CD4-positive, alpha-beta memory T cell (primary cell): ENCODE measurements at places on chromosomes 5 and 9.

GRCh38 chr5:165627548-165628170 is 2122.2 kb downstream of the MAT2B start:
- H3K27ac ChIP-seq = no peak overlapping the region
- H3K36me3 ChIP-seq = no peaks in the 10 kb centered on the region
- no peaks in the 10 kb centered on the region for H3K4me1 ChIP-seq
- DNase-seq = no peak
- H3K27me3 ChIP-seq = no peaks in the 10 kb centered on the region
- no peak overlapping the region for H3K4me3 ChIP-seq

DNA sequence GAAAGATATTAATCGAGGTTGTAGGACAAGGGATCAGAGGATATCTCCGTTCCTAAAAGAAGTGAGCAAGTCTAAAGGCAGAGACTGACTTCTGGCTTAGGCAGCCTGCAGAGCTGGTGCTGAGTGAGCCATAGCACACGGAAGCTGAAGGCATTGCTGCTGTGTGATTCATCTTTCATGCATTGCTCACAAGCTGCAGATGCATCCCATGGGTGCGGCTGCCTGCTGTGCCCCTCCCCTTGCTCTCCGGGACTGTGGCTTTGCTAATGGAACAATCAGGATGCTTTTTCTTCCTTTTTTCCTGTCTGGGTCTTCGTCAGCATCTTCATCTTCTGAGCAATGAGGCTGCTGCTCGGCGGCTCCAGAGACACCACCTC is 341.4 kb downstream of the DIRAS2 start:
- no peaks in the 10 kb centered on the region for H3K4me1 ChIP-seq
- H3K4me3 ChIP-seq = no peak overlapping the region
- H3K27ac ChIP-seq = no peak overlapping the region
- no peak for DNase-seq
- no peaks in the 10 kb centered on the region for H3K27me3 ChIP-seq

GRCh38 chr5:1670351-1670750 is 129.3 kb downstream of the MRPL36 start:
- peaks cover 14% of the 10 kb centered on the region for H3K27me3 ChIP-seq
- H3K27ac ChIP-seq = no peak overlapping the region
- DNase-seq = no peak
- H3K4me3 ChIP-seq = no peak overlapping the region

DNA sequence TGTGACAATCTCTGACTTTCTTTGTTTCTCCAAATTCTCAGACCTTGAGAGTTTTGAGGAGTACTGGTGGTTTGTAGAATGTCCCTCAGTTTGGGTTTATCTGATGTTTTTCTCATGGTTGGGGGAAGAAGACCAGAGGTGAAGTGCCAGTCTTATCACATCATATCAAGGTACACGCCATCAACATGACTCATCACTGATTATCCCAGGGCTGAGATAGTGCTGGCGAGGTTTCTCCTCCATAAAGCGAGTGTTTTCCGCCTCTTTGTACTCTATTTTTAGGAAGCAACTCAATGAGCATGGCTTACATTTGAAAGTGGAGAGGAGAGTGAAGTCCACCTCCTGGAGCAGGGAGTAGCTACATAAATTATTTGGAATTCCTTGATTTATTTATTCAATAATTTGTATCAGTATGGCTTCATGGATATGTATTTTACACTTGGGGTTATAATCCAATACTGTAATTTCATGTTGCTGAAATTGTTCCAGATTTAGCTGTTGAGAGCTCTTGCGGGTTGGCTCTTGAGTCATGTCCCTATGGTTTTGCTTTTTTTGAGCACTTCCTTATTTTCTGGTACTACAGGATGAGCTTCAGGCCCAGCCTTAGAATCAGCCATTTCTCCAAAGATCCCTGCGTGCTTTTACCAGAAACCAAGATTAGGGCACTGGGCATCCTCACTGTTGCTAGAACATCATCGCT is 23.9 kb downstream of the DCANP1 start:
- no peaks in the 10 kb centered on the region for H3K36me3 ChIP-seq
- H3K27ac ChIP-seq = no peak overlapping the region
- peaks cover 6% of the 10 kb centered on the region for H3K27me3 ChIP-seq

GRCh38 chr9:19967888-19968459 is 179.1 kb upstream of the SLC24A2 start:
- no peak overlapping the region for H3K27ac ChIP-seq
- DNase-seq = no peak
- H3K36me3 ChIP-seq = no peaks in the 10 kb centered on the region
- H3K4me3 ChIP-seq = no peak overlapping the region
- no peaks in the 10 kb centered on the region for H3K27me3 ChIP-seq

- peaks cover 20% of the 10 kb centered on the region for H3K4me1 ChIP-seq
- H3K36me3 ChIP-seq = no peaks in the 10 kb centered on the region
- no peak for DNase-seq
- H3K4me3 ChIP-seq = no peak overlapping the region
- H3K27ac ChIP-seq = no peak overlapping the region
- H3K27me3 ChIP-seq = no peaks in the 10 kb centered on the region
Measured at GRCh38 chr5:150621301-150621700, 19.2 kb upstream of the SYNPO start.

DNA sequence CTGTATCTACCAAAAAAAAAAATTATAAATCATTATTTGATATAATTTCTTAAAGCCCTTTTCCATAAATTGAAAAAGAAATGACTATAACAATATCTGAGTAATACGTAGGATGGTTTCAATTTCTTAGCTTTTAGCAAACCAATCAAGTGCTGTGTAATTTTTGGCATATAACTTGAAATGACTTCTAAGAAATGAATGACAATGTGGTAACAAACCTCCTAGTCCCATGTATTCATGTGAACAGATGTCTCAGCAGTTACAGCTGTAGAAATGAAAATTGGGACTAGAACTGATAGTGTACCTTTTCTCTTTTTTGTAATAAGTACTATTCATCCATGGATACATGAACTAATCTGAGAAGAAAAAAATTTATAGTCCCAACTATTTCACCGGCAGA is 307.0 kb downstream of the BNC2 start:
- H3K4me1 ChIP-seq = no peaks in the 10 kb centered on the region
- no peaks in the 10 kb centered on the region for H3K27me3 ChIP-seq
- H3K27ac ChIP-seq = no peak overlapping the region
- H3K4me3 ChIP-seq = no peak overlapping the region
- no peak for DNase-seq

- H3K27ac ChIP-seq = peak overlapping the region; percentile 82
- H3K27me3 ChIP-seq = no peaks in the 10 kb centered on the region
- peak; percentile 46 for DNase-seq
- H3K36me3 ChIP-seq = peaks cover 29% of the 10 kb centered on the region
- peaks cover 58% of the 10 kb centered on the region for H3K4me1 ChIP-seq
Measured at GRCh38 chr9:128689820-128690683, 1.0 kb downstream of the SET start.

GRCh38 chr5:67770431-67771025 is 445.0 kb upstream of the PIK3R1 start:
- no peak overlapping the region for H3K4me3 ChIP-seq
- no peaks in the 10 kb centered on the region for H3K36me3 ChIP-seq
- H3K4me1 ChIP-seq = no peaks in the 10 kb centered on the region
- H3K27me3 ChIP-seq = no peaks in the 10 kb centered on the region
- no peak for DNase-seq

- no peak overlapping the region for H3K4me3 ChIP-seq
- no peak overlapping the region for H3K27ac ChIP-seq
- H3K27me3 ChIP-seq = no peaks in the 10 kb centered on the region
- H3K36me3 ChIP-seq = no peaks in the 10 kb centered on the region
Measured at GRCh38 chr5:128522336-128522735, 15.7 kb downstream of the FBN2 start.

DNA sequence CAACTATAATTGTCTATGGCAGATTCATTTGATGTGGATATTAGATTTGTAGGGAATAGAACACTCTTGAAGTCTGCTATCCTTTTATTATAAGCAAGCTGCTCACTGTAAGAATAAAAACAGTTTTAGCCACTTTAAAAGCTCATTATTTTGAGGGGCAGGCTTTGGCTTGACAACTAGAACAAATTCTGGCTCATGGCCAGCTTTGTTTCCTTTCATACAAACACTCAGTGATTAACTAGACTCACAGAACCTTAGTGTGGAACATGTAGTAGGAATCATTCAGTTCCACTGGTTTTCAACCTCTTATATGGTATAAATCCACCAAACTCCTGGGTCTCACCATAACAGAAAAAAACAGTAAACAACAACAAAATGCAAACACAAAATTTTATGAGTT is 27.4 kb upstream of the CEP120 start:
- DNase-seq = no peak
- no peaks in the 10 kb centered on the region for H3K36me3 ChIP-seq
- H3K4me3 ChIP-seq = no peak overlapping the region
- H3K4me1 ChIP-seq = peaks cover 4% of the 10 kb centered on the region
- no peaks in the 10 kb centered on the region for H3K27me3 ChIP-seq

DNA sequence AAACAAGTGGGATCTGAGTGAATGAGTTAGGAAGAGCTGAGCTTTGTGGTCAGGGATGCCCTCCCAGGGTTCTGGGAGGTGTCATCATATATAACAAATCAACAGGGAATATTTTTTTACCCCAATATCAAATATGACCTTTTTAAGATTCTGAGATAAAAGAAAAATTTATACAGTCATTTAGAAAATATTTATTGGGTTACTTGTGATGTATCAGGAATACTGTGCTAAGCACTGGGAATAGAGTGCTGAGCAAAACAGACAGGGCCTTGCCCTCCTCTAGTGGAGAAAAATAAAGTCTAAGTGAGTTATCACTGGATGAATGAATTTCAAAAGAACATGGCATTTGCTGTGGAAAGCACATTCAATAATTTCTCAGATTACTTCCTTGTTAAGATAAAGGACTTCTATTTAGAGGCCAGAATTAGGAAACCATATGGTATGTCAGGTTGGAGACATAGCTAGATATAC is 102.9 kb downstream of the BOD1 start:
- DNase-seq = no peak
- no peaks in the 10 kb centered on the region for H3K36me3 ChIP-seq
- no peaks in the 10 kb centered on the region for H3K4me1 ChIP-seq
- no peaks in the 10 kb centered on the region for H3K27me3 ChIP-seq

DNA sequence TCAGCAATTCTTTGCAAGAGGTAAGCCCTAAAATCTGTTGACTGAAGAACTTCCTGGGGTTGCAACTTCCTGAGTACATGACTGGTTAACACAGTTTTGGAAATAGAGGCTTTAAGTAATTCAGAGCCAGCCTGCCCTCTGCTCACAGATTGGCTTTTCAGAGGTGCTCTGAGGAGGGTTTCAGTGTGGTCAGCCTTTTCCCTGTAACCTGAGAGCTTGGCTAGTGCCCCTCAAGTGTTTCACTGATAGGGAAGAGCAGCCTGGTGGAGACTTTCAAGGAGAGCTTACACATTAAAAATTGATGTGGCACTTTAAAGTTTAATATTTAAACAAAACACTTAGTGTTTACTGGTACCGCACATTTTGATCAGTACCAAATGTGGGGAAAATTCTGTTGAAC is 56.7 kb upstream of the FOXB2 start:
- no peaks in the 10 kb centered on the region for H3K36me3 ChIP-seq
- H3K4me1 ChIP-seq = no peaks in the 10 kb centered on the region
- DNase-seq = no peak
- H3K27me3 ChIP-seq = no peaks in the 10 kb centered on the region
- no peak overlapping the region for H3K4me3 ChIP-seq

DNA sequence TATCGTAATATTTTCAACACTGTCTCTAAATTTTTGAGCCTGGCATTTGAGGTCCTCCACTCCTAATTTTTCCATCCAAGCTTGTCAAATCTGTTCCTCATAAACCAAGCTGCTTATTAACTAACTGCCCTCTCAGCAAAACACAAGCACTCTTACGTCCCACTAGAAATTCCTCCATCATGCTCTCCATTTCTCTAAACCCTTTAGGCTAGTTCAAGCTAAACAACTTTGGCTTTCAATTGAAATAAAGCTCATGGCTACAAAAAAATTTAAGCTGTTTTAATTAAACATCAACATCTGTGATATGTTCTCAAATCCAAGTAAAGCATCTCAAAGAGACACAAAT is 45.7 kb downstream of the RNF145 start:
- peaks cover 37% of the 10 kb centered on the region for H3K36me3 ChIP-seq
- H3K27me3 ChIP-seq = no peaks in the 10 kb centered on the region
- H3K4me1 ChIP-seq = no peaks in the 10 kb centered on the region

DNA sequence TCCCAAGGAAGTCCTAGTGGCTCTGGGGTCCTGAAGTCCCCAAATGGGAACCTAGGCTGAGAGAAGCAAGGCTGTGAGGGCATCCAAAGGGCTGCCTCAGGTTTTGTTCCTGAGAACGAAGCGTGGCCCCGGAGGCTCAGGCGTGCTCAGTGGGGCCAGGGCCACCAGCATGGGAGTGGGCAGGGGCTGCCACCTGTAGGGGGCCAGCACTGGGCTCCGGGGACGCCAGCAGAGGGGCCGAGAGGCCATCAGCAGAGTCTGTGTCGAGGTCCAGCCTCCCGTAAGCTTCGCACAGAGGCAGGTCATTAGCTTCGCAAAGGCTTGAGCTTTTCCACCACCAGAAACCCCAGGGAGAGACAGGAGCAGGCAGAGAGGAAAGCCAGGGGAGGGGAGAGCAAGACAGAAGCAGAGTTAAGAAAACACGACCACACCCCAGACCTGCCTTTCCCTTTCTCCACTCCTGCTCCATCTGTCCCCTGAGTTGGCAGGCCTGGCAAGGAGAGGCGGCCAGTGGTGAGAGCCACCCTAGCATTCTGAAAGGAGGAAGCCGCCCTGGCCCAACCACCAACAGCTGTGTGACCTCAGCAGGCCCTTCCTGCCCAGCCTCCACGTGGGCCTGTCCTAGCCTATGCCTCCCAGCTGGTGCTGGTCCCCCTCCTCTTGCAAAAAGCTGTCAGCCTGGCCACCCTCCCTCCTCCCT is 5.5 kb upstream of the SURF6 start:
- no peaks in the 10 kb centered on the region for H3K27me3 ChIP-seq
- peaks cover 29% of the 10 kb centered on the region for H3K4me1 ChIP-seq
- H3K4me3 ChIP-seq = no peak overlapping the region
- H3K36me3 ChIP-seq = peaks cover 60% of the 10 kb centered on the region

GRCh38 chr5:148697180-148697808 is 43.0 kb upstream of the HTR4 start:
- no peak overlapping the region for H3K4me3 ChIP-seq
- no peak for DNase-seq
- no peaks in the 10 kb centered on the region for H3K27me3 ChIP-seq

- no peak for DNase-seq
- no peaks in the 10 kb centered on the region for H3K27me3 ChIP-seq
- H3K4me1 ChIP-seq = no peaks in the 10 kb centered on the region
- H3K27ac ChIP-seq = no peak overlapping the region
- no peak overlapping the region for H3K4me3 ChIP-seq
Measured at GRCh38 chr9:116450378-116451139, 236.5 kb upstream of the TRIM32 start.

- H3K4me3 ChIP-seq = no peak overlapping the region
- H3K4me1 ChIP-seq = peaks cover 56% of the 10 kb centered on the region
- no peaks in the 10 kb centered on the region for H3K27me3 ChIP-seq
- DNase-seq = no peak
- H3K27ac ChIP-seq = no peak overlapping the region
Measured at GRCh38 chr5:50595199-50595598, 71.2 kb upstream of the PARP8 start.

GRCh38 chr9:134177624-134178393 is 13.4 kb upstream of the RNU6ATAC start:
- H3K27ac ChIP-seq = no peak overlapping the region
- H3K36me3 ChIP-seq = no peaks in the 10 kb centered on the region
- no peak overlapping the region for H3K4me3 ChIP-seq
- no peaks in the 10 kb centered on the region for H3K27me3 ChIP-seq

- H3K36me3 ChIP-seq = no peaks in the 10 kb centered on the region
- H3K4me3 ChIP-seq = no peak overlapping the region
- no peaks in the 10 kb centered on the region for H3K27me3 ChIP-seq
- H3K27ac ChIP-seq = no peak overlapping the region
Measured at GRCh38 chr5:56339732-56340131, 106.6 kb upstream of the ANKRD55 start.
